Keratinocyte (primary cell): ENCODE measurements at places on chromosomes 3 and 15. TPM values are rescaled to one million over a fixed set of nuclear protein-coding genes. Genes with fewer than 3 reads are reported as not detected.

- no peak for DNase-seq
- H3K4me1 ChIP-seq: peaks cover 22% of the 10 kb centered on the region
These were observed 11.2 kb downstream of the PLA2G4B start for GRCh38 chr15:41849861-41850260.

DNA sequence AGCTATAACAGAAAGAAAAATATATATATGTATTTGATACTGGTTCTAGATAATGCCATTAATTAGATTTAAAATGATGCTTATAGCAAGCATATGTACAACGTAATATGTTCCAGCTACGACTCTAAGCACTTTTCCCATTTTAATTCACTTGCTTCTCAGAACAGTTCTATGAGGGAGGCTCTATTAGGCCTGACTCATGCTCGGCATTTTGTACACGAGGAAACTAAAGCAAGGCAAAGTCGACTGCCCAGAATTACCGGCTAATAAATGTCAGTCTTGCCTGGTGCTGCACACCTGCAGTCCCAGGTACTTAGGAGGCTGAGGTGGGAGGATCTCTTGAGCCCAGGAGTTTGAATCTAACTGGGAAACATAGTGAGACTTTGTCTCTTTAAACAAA, 106.0 kb downstream of the PTPRG start:
- H3K4me3 ChIP-seq: no peak overlapping the region
- H3K4me1 ChIP-seq: peaks cover 39% of the 10 kb centered on the region
- no peak for DNase-seq
- H3K27me3 ChIP-seq: no peaks in the 10 kb centered on the region
- no peak overlapping the region for H3K27ac ChIP-seq
- no peaks in the 10 kb centered on the region for H3K36me3 ChIP-seq

DNA sequence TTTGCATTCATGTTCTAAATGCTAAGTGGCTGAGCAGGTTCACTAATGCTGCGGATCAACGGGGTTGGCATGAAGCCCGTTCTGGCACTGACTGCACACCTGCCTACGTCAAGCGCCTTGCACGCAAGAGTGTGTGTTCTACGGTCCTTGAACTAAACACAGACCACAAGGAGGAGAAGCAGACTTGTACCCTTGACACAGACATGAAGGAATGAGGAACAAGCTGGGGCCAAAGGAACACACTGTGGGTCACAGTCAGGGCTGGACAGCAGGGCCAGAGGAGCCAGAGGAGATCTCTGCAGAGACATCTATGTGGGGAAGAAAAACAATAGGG, 48.0 kb upstream of the LDHAL6B start:
- H3K4me3 ChIP-seq: no peak overlapping the region
- no peaks in the 10 kb centered on the region for H3K4me1 ChIP-seq
- peaks cover 53% of the 10 kb centered on the region for H3K36me3 ChIP-seq
- H3K27me3 ChIP-seq: no peaks in the 10 kb centered on the region
- H3K27ac ChIP-seq: no peak overlapping the region

- no peak for DNase-seq
- H3K4me1 ChIP-seq: peaks cover 4% of the 10 kb centered on the region
- H3K4me3 ChIP-seq: no peak overlapping the region
- no peaks in the 10 kb centered on the region for H3K27me3 ChIP-seq
- no peak overlapping the region for H3K27ac ChIP-seq
These were observed 63.0 kb downstream of the CPN2 start for GRCh38 chr3:194287977-194288706.

The GASK1A gene
- 0.16 to 0.58 TPM (median 0.30 TPM) in 3 replicates for polyA plus RNA-seq
